RPMI8226 (cell line): ENCODE measurements at places on chromosomes 4 and X.

DNA sequence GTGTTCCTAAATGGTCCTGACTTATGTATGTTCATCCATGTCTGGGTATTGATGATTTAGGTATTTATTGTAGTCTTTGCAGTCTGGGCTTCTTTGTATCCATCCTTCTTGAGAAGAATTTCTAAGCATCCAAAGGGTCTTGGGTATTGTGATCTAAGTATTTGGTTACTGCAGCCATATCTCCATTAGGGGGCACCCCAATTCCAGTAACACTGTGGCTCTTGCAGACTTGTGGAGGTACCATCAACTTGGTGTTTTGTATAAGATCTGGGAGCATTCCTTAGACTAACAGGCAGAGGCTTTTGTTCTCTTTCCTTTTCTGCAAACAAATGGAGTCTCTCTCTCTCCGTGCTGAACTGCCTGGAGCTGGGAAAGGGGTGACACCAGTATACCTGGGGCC, 113.7 kb upstream of the NEXMIF start:
- DNase-seq: peak; percentile 11

GRCh38 chr4:41183021-41183553, 31.3 kb downstream of the APBB2 start:
- DNase-seq: no peak

DNA sequence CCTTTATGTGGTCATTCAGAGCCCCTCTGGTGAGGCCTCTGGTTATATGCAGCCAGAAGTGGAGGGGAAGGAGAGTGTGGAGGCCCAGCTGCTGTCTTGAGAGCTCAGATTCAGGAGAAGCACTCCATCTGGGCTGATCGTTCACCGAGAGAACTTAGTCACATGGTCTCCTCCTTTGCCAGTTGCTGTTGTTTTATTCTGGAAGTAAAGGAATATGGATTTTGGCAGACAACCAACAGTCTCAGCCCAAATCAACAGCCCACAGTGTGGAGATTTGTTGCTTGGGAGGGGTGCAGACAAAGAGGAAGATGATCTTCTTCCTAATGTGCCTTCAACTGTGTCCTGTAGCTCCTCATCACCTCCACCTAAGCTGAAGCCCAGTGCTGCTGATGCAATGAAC, 355.4 kb downstream of the ANK2 start:
- no peak for DNase-seq

DNA sequence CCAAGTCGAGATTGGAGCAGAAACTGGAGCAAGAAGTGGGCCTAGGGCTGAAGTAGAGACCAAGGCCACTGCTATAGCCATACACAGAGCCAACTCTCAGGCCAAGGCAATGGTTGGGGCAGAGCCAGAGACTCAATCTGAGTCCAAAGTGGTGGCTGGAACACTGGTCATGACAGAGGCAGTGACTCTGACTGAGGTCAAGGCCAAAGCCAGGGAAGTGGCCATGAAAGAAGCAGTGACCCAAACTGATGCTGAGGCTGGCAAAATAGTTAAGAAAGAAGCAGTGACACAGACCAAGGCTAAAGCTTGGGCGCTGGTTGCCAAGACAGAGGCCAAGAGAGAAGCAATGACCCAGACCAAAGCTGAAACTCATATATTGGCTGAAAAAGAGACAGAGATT, 3.5 kb downstream of the ARMCX4 start:
- no peak for DNase-seq

GRCh38 chrX:45771114-45771513, 570.4 kb upstream of the DIPK2B start:
- no peak for DNase-seq

GRCh38 chrX:11953615-11954014, 184.7 kb upstream of the FRMPD4 start:
- DNase-seq: no peak

DNA sequence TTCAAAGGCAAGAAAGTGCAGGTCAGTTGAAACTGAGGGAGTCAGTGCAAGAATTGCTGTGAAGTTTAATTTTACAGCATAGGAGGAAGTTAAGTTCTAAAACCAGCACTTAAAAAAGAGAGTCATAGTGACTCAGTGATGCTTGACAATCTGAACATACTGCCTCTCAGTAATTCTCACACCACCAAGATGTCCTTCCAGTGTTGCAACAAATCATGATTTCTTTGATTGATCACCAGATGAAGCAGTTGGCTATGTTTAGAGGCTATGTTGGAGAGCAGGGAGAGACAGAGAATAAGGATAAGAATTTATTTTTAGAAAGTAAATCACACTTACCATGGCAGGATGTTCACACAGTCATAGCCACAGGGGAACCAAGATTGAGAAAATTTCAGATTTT, 13.2 kb downstream of the TRIM2 start:
- DNase-seq: no peak

- no peak for DNase-seq
Measured at GRCh38 chrX:9610771-9611392, 146.0 kb downstream of the TBL1X start.

- no peak for DNase-seq
Measured at GRCh38 chrX:48689208-48689920, 5.8 kb downstream of the WAS start.

DNA sequence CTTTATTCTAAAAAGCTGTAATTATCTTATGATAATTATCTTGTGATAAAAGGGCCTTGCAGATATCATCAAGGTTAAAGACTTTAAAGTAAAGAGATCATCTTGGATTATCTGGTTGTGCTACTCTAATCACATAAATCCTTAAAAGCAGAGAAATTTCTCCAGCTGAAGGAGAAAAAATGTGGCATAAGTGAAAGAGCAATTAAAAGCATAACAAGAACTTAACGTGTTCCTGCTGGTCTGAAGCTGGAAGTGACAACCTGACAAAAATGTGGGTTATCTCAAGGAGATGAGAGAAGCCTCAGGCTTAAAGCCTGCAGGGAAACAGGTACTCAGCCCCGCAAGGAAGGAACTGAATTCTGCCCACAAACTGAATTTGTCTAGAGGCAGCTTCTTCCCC, 449.1 kb upstream of the NDST4 start:
- DNase-seq: no peak

DNA sequence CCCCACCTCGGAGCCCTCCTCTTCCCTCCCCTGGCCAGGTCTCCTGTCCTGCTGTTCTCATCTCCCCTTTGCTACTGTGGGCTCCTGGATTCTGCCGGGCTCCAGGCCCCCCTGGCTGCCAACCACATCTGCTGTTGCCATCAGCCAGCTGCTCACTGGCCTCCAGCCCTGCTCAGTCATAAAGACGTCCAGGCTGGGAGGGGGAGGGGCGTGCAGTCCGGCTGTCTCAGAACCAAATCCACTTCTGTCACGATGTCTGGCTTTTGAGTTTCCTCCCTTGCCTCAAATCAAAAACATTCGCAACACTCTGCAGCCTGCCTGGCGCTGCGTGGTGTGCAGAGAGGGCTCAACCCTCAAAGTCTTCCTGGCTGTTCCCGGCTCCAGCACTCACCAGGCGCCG, 7.1 kb downstream of the RASL11B start:
- DNase-seq: no peak

DNA sequence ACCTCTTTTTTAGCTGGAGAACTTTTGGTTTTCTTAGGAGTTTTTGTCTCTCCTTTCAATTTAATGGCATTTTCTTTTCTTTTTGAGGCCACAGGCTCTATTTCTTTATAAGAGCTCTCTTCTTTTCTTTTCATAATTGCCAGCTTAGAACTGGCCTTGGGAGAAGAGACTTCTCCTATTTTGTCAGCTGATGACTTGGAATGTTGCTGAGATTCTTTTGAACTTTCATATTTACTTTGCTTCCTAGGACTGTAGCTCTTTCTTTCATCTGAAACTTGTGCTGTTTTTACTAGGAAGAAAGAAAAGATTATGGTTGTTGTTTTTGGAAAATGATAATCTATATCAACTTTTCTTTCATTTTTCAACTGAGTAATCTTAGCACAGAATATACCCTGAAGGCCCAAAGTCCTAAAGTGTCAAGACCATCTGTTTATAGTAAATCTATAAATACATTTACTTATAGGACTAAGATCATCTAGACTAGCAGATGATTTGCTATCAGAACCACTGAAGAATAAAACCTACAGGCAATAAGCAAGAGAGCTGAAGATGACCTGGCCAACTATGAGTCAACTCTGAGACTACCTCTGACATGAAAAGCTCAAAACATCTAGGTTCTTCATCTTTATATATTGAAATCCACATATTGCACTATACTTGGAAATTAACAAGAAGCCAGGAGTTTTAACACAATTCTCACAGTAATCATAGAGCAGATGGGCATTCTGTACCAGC, 45.6 kb downstream of the RFC1 start:
- DNase-seq: no peak

GRCh38 chr4:113394108-113394729, 344.8 kb downstream of the ANK2 start:
- no peak for DNase-seq

DNA sequence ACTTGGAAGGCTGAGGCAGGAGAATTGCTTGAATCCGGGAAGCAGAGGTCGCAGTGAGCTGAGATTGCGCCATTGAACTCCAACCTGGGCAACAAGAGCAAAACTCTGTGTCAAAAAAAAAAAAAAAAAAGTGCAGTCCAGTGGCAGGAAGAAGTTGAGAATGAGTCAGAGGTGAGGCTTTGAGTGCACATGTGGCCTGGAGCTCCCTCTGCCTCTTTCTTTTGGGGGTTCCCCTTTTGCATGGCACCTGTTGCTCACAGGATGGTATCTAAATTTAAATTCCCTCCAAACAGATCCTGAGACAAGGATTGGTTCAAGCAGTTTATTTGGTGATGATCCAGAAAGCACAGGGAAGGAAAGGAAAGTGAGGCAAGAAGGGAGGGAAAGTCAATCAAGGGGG, 151.4 kb upstream of the STX18 start:
- peak; percentile 5 for DNase-seq

DNA sequence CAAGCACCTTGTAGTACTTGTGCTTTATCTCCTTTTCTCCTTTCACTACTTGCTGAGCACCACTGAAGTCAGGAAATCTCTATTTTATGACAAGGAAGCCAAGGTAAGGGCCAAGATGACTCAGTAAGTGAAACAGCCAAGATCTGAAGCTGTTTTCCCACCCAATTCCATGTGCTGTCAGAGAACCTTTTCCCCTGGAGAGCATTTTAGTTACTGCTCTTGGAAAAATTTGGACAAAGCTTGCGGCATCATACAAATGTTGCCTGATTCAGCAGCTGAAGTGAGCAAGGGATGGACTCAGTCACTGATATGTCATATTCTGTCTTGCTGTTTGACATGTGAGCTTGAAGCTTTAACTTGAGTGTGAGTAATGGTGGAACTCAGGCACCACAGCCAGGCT, 391.4 kb downstream of the RAB28 start:
- DNase-seq: no peak

GRCh38 chr4:38872620-38873019, 5.0 kb downstream of the FAM114A1 start:
- no peak for DNase-seq

DNA sequence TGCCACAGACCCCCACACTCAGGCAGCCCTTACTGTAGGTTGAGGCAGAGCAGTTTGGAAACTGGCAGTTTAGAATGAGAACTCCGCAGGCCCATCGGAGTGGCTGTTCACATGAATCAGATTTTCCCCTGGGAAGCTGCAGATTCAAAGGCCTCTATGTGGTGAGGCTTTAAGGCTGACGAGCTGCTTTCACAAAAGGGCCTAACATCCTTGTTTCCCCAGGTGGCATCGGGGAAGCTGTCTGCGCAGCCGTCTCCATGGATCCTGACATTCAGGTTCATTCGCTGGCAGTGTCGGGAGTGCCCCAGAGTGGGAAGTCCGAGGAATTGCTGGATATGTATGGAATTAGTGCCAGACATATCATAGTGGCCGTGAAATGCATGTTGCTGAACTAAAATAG, 33.7 kb downstream of the TKTL1 start:
- no peak for DNase-seq

DNA sequence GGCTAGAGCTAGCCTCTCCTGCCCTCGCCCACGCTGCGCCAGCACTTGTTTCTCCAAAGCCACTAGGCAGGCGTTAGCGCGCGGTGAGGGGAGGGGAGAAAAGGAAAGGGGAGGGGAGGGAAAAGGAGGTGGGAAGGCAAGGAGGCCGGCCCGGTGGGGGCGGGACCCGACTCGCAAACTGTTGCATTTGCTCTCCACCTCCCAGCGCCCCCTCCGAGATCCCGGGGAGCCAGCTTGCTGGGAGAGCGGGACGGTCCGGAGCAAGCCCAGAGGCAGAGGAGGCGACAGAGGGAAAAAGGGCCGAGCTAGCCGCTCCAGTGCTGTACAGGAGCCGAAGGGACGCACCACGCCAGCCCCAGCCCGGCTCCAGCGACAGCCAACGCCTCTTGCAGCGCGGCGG, at the start of gene AR:
TSS of gene AR (plus strand) at position 204 of the 400 bp plus-strand sequence. CDS start 1,126 bp downstream, outside the sequence.
- DNase-seq: no peak

DNA sequence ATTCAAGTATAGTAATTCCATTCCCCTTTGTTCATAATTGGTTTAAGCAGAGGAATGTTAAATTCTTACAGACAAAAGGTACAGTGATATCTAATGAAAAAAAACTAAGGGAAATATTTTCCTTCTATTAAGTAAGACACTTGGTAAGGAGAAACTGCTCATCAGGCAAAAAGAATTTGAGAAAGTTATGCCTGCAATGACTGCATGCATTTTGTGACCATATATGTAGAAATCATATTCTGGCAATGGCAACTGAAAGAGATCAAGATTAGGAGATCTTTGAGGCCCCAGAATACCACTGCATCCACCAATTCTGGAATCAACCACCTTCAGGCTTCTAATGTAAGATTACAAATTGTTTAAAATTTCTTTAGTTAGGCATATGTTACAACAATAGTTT, 364.8 kb downstream of the PCDH10 start:
- no peak for DNase-seq

DNA sequence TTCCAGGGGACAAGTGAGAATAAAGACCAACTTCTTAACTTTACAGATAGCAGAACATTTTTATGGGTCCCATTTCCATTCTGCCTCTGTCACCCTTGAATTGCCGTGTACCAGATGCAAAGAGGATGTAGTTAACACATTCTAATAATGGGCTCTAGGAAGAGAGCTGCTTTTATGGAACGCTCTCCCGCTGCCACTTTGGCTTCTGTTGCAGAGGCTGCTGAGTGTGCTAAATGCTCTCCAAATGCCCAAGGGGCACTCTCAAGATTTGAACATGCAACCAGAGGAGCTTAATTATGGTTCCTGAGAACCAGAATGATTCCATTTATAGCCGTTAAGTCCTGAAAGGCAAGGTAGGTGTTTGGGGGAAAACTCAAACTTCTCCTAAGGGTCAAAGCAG, 28.1 kb upstream of the GPC3 start:
- DNase-seq: no peak

GRCh38 chr4:142719854-142720541, 126.1 kb downstream of the INPP4B start:
- DNase-seq: peak; percentile 5

- DNase-seq: no peak
Measured at GRCh38 chr4:150650751-150651150, 68.8 kb downstream of the MAB21L2 start.
